ENCODE measurements at places on chromosomes 1 and 21.
A peak's percentile ranks its signal among the peaks of the same experiment; 100 is the strongest.

DNA sequence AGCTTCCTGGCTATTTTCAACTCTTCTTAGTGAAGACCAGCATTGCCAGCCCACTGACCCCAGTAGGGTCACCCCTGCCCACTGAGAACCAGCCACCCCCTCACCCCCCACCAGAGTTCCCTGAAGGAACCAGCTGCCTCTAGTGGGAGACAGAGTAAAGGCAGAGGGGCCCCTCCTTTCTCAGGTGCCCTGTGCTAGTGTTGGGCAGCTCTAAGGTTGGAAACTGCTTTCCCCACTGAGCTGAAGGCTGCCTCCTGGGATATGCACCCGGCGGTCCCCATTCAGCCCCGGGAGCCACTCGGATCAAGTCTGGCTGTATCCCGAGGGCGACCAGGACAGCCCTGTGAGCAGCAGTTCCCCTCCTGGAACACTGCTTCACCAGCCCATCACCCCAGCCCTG, 111.0 kb downstream of the PGBD5 start:
- DNase-seq: no peak

- DNase-seq: no peak
Measured at GRCh38 chr1:200364091-200364759, 45.6 kb downstream of the ZNF281 start.

DNA sequence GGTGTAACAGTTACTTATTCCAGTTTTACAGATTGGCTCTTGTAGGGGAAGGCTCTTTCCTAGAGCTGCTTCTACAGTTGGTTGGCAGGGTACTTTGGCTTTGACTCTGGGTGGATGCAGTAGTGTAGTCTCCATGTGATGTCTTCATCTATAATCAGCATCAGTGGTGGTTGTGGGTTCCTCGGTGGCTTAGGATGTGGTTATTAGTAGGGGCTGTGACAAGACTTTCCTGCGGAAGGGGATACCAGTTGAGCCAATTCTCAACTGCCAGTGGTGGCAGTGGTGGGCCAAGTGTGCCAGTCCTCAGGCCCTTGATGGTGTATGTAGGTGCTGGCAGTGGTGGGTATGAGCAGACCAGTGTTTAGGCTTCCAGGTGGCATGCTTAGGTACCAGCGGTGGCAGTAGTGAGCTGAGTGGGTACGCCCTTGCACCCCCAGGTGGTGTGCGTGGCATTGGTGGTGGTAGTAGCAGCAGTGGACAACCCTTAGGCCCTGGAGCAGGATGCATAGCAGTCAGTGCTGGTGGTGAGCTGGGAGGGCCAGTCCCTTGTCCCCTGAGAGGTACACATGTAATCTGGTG, 27.2 kb upstream of the KLF18 start:
- no peak for DNase-seq

- DNase-seq: no peak
Measured at GRCh38 chr1:166948856-166949350, 26.4 kb downstream of the ILDR2 start.

GRCh38 chr1:175599212-175599705, 144.1 kb downstream of the TNR start:
- DNase-seq: no peak

- no peak for DNase-seq
Measured at GRCh38 chr21:42317341-42317741, 2.1 kb upstream of the TFF3 start.

DNA sequence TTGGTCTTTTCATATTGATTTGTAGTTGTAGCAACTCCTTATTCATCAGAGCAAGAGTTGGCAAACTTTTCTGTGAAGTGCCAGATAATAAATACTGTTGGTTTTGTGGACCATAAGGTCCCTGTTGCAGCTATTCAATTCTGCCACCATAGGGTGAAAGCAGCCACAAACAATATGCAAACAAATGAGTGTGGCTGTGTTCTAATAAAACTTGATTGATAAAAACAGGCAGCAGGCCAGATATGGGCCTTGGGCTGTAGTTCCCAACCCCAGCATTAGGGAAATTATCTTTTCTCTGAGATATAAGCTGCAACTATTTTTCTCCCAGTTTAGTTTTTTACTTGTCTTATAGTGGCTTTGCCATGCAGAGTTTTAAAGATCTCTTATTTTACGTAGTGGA, 469.2 kb downstream of the SMYD3 start:
- DNase-seq: no peak

DNA sequence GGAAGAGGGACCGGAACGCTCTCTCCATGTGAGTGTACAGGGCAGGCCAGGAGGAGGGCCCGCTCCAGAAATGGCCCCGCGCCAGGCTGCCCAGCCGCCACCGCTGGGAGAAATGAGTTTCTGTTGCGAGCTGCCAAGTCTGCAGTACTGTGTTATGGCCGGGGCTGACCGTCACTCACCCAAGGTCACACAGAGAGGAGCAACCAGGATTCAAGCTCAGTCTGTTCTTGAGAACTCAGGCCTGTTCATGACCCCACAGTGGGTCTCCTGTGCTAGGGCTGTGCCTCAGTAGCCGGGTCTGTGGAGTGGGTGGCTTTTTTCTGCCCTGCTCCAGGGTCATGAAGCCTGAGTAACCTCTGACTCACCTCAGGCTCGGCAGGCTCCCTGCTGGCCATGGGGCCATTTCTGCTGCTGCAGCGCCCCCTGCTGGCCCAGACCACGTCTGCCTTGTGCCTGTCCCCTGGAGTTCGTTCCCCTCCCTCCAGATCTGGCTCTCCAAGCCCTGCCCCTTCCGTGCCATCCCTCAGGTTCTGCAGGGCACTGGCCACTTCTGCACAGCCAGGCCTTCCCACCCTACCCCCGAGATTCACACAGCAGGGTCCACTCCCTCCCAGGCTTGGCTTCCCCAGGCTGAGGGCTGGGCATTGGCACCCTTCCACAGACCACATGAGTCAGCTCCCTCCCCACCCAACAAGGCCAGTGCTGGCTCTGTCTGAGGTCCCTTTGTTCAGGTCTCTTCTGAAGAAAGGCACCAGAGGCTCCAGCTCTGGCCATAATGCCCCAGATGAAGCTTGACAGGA, 51.8 kb downstream of the EDN2 start:
- DNase-seq: peak; percentile 62

DNA sequence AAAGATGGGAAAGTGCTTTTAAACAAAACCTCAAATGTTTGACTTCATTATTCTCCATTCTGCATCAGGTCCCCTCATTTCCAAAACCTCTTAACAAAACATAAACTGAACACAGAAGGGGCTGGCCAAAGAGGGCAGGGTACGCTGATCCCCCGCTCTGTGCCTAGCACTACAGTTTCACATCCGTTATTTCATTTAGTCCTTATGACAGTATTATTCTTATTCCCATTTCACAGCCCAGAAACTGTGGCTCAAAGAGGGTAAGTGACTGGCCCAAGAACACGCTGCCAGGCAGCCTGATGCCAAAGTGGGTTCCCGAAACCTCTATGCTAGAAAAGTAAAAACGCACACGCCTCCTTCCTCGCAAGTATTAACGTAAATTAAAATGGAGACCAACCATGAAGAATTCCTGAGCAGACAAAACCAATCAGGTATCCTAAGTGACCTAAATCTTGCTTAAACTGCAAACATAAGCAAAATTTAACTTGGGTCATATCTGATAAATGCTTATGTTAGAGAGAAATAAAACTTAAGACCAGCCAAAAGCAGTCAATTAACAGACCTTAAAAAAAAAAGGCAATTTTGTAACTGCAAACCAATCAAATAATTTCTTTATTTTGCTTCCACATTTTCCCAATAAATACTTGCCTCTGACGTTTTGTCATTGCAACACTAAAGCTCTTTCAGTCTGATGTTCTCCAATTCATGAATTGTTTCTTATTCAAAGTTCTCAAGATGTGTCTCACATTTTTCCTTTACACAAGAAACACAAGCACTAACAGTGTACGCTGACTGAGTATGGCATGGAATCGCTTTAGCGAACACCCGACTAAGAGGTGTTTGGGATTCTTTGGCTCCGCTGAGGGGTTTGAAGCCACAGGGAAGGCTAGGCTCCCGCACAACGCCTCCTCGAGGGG, 653 bp downstream of the CASP9 start:
- no peak for DNase-seq

- DNase-seq: no peak
Measured at GRCh38 chr1:7004181-7004580, 218.9 kb downstream of the CAMTA1 start.

DNA sequence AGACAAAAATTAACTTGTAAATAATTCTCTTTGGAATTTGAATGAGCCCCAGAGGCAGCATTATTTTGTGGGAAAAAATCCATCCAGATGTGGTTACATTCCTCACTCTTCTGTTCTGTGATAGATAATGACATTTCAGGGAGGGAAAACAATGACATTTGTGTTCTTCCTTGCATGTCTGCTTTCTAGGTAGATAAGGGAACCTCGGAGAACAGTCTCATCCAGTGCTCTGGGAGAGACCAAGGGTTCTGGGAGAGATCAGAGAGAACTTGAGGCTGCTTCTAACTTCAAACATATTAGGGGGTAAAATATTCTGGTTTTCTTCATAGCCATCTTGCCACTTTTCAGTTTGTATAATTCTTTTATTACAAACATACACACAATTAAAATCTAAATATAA, 269.2 kb downstream of the NEGR1 start:
- DNase-seq: no peak

DNA sequence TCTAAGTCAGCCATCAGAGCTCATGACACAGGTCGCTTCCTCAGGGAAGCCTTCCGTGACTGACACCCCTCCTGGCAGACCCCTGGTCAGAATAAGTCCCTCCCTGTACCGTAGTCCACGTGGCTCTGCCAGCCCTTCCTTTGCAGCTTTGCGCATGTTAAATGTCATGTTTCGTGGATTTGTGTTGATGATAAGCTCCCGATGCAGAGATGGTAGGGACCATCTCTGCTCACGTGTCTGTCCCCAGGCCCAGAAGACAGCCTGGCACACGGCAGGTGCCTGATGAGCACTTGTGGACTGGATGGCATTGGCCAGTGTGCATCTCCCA, 75.9 kb downstream of the DHRS3 start:
- no peak for DNase-seq

- no peak for DNase-seq
Measured at GRCh38 chr1:33017175-33017574, 19.5 kb downstream of the AK2 start.

GRCh38 chr1:236663934-236664333, 22.4 kb upstream of the ACTN2 start:
- DNase-seq: no peak
